ENCODE measurements at places on chromosomes 1 and 21.

DNA sequence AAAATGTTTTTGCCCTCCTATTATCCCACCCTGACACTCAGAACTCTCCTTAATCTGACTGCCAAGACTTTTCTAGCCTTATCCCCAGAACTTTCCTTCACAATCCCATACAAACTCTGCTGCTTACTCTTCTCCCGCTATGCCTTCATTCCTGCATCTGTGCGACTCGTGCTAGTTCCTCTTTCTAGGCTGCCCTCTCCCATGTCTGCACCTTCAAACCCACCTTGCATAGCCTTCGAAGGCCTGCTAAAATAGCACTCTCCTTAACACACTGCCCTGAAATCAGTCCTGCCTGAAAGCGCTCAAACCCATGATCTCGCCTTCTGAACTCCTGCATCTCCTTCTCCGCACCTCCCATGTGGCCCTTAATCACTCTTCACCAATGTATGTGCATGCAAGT lies 2.5 kb upstream of the NCF2 start:
- no peak for DNase-seq

GRCh38 chr1:22788254-22788661 lies 77.6 kb downstream of the EPHB2 start:
- no peak for DNase-seq

DNA sequence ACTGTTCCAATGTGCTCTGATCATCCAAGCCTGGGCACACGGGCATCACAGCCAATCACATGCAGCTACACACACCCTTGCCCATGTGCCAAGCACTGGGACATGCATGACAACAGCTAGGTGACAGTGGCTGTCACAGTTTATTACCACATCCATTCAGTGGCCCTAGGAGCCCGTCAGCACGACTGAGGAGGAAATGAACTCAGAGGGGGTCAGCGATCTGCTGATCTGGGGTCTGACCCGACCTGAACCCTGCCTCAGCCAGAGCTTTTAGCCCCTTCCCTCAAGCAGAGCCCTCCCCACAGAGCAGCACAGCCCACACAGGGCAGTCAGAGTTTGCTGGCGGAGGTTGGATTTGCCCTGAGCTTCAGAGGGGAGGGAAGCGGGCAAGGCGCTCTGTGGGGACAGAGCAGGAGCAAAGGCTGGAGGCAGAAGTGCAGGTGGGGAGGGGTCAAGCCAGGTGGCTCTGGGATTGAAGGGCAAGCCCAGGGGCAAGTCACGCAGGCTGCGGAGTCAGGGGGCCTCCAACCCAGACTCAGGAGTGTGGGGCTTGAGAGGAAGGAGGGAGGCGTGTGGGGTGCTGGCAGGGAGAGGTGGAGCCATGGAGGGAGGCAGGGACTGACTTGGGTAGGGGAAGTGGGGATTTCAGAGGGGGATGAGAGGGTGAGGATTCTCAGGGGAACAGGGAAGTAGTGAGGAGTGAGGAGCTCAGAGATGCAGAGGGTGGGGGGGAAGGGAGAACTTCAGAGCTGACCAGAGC lies 10.4 kb downstream of the SH3BGRL3 start:
- no peak for DNase-seq

- DNase-seq, result no peak
These were observed 38.1 kb downstream of the RCSD1 start for GRCh38 chr1:167668108-167668507.

- no peak for DNase-seq
These were observed 69.7 kb downstream of the GALNT2 start for GRCh38 chr1:230136453-230137336.

DNA sequence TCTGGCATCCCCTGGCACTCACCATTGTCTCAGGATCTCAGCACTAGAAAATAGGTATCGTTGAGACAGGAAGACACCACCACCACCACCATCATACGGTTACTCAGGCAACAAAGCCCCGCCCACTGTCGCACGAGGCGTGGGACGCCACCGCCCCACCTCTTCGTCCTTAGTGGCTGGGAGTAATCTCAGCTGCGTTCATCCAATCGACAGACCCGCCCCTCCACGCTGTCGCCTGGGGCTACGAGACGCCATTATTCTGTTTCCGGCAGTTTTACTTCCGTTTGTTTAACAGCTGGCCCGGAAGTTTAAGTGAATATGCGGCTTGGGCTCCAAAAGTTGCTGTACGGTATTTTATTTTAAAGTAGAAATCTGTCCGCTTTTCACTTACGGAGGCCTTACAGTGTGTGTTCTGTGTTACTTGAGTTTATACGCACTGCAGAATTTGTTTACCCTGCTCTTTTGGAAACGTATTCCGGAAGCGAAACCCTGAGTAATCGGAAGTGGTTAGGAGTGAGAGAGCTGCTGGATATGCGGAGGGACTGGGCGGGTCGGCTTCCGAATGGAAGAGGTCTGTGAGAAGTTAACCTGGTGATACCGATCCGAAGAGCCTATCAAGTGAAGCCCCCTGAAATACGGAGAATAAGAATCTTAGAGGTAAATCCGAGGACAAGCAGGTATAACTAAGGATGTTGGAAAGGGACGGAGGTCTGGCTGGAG lies at the start of the genes BLZF1 and NME7:
Gene BLZF1, plus strand, starts transcription at position 510 of the 720 bp plus-strand sequence. CDS start 1,328 bp downstream, outside the sequence.
Gene NME7, minus strand, starts transcription at position 112 of the 720 bp plus-strand sequence. Its CDS starts 87 bp downstream, at position 25.
- DNase-seq, result peak; percentile 98

GRCh38 chr1:223226271-223226670 lies 83.2 kb upstream of the TLR5 start:
- no peak for DNase-seq

- DNase-seq, result no peak
These were observed 27.6 kb downstream of the INPP5B start for GRCh38 chr1:37919277-37919676.

GRCh38 chr1:18900303-18900841 lies 2.0 kb downstream of the ALDH4A1 start:
- DNase-seq, result no peak

GRCh38 chr1:24855474-24855873 lies 74.6 kb downstream of the RUNX3 start:
- DNase-seq, result no peak

DNA sequence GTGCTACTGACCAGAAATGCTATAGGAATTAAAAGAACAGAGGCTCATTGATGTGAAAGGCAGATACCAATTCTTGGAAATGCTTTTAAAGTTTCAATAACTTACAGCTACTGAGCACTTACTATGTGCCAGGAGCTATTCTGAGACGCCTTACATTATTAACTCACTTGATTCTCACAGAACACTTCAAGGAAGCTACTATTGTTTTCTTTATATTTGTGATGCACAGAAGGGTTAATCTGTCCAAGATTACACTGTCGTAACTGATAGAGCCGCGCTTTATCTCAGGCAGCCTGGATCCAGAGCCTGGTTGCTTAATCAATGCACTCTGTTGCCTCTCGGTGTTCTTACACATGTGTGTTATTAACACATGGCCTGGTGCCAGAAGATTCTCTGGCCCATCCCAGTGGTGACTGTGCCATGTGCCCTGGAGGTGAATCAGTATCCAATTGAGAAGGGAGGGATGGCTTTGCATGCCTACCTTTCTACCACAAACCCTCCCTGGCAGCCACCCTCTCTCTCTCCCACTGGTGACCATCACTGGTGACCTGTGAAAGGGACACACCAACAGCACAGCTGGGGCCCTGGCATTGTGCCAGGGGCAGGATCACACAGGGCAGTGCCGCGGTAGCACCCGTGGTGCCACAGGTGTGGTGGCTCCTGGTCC lies 8.8 kb downstream of the FMO1 start:
- no peak for DNase-seq

- no peak for DNase-seq
These were observed 227.1 kb downstream of the LRRC7 start for GRCh38 chr1:69794831-69795230.

DNA sequence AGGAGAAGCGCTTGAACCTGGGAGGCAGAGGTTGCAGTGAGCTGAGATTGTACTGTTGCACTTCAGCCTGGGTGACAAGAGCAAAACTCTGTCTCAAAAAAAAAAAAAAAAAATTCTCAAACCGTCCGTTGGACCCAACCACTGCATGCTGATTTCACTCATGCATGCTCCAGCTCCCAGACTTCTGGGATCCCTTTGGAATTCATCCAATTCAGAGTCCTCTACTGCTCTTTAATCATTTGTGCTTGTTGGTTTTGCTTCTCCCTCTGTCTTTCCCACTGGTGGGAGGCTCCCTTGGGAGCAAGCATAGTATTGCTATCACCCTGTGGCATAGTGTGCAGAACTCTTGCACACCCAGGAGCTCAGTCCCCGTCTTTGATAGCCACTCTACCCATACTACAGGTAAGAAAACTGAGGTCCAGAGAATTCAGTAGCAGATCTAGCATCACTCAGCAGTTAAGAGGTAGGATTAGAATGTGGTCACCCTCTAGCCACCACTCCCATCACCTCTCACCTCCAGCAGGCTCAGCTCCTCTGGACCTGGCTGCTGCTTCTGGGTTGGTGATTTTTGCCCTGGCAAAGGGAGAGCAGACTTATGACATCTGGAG lies 3.1 kb upstream of the LMNA start:
- DNase-seq, result no peak

GRCh38 chr1:213606252-213606820 lies 381.4 kb upstream of the PROX1 start:
- DNase-seq, result no peak

DNA sequence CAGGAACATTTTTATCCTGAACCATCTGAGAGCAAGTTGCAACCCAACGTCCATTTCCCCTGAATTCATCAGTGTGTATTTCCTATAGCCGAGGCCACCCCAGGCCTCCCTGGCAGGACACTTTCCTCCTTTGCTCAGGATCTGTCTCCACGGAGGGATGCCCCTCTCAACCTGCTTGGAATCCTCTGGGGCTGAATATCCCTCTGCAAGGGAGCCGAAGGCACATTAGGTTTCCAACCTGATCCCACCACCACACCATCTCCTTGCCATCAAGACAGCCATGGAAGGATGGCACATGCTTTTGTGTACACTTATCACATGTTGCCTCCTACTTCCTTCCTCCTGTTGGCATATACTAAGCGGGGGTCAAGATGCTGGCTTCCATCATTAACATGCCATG lies 74.8 kb upstream of the EDN2 start:
- no peak for DNase-seq

DNA sequence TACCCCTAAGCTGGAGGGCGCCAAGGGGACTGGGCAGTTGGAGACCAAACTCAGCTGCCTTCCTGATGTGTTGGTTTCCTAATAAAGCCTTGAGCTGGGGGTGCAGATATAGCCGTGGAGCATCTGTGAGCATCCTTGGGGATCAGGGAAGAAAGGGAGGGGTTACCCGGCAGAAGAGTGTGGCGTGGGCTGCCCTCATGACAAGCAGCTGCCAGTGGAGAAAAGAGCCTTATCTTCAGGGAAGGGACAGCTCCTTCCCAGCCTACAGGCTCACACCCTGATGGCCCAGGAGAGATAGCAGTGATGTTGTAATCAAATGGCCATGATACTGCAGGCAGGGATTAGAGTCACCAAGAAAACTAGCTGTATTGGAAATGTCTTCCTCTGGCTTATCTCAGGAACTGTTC lies 10.8 kb upstream of the NFASC start:
- no peak for DNase-seq

GRCh38 chr1:165915480-165915879 lies 88.1 kb downstream of the UCK2 start:
- DNase-seq, result no peak

DNA sequence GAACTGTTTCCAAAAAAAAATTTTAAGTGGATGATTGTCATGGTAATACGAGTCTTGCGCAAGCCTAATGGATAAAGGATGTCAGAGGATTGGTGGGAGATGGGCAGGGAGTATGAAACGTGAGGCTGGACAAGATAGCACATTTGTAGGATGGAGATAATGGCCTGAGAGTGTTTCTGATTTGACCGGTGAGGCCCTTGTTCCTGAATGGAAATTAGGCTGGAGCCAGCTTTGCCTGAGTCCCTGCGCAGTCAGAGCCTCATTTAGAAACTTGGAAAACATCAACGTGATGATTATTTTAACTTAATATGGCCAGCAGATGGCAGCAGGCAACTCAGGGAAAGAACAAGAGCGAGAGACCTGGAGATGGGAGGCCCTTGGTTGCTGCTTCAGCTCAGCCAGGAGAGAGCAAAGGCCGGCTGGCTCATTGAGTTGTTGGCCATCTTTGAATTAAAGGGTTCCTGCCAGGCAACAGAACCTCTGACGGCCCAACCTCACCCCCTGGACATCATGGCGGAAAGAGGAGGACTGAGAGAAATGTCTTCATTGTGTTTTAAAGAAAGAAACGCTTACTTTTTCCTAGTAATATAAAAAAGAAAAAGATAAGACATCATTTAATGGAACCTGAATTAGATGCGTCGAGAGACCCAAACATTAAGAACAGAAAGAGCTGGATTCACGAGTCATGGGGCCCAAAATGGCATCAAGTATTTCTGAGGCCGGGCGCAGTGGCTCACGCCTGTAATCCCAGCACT lies 80.3 kb downstream of the SELENOF start:
- DNase-seq, result peak; percentile 27

GRCh38 chr1:6269720-6270400 lies 9.0 kb upstream of the GPR153 start:
- no peak for DNase-seq

GRCh38 chr1:167431909-167432650 lies 86.2 kb downstream of the CD247 start:
- DNase-seq, result no peak

GRCh38 chr1:221563476-221563921 lies 178.4 kb downstream of the DUSP10 start:
- no peak for DNase-seq

GRCh38 chr1:211329764-211330201 lies 3.1 kb downstream of the TRAF5 start:
- DNase-seq, result no peak
